Retinal pigment epithelial cell (primary cell): ENCODE measurements at places on chromosomes 7 and 10.

- no peak for DNase-seq
These were observed 54.3 kb downstream of the SLC16A9 start for GRCh38 chr10:59655309-59655708.

GRCh38 chr10:6674291-6674690 is 94.2 kb upstream of the PRKCQ start:
- no peak for DNase-seq

DNA sequence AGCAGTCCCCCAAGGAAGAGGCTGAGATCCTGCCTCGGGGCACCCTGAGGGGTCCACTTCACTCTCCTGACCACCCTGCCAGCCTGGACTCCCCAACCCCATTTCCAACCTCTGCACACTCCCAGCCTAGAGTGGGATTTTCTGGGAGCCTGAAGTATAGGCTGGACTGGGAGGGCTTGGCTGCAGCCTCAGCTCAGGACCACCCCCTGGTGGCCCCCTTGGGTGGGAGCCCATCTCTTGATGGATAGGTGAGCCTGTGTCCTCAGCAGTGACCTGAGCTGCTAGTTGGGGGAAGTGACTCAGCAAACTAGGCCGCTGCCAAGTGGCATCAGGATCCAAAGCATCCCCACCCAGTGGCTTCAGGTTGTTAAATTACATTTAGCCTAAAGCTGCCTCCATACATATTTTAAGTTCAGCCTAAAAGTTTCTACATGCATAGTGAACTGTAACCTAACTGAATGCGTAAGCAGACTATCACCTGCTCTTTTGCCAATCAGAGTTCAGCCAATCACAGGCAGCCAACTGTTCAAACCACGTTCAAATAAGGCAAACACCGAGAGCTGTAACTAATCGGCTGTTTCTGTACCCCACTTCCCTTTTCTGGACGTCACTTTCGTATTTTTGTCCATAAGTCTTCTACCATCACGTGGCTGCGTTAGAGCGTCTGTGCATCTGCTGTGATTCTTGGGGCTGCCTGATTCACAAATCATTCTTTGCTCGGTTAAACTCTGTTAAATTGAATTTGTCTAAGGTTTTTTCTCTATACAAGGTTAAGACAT is 144.0 kb downstream of the PLPP4 start:
- DNase-seq: no peak

DNA sequence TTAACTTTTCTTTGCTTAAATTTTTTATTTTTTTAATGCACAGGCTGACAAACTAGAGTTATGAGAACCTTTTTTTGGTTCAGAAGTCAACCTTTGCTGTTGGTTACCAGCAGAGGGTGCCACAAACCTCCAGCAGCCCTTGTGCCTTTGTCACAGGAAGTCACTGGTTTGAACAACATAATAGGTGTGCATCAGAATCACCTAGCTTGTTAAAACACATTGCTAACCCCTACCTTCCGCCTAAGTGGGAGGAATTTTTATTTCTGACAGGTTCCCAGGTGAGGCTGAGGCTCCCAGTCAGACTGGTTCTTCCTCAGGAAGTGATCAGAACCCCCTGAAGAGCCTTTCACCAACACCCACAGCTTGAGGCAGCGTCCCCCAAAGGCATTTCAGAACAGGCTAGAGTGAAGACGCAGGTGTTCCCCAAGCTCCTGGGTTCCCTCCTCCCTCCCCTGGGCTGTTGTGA is 22.6 kb upstream of the VDAC2 start:
- DNase-seq: peak; percentile 20

DNA sequence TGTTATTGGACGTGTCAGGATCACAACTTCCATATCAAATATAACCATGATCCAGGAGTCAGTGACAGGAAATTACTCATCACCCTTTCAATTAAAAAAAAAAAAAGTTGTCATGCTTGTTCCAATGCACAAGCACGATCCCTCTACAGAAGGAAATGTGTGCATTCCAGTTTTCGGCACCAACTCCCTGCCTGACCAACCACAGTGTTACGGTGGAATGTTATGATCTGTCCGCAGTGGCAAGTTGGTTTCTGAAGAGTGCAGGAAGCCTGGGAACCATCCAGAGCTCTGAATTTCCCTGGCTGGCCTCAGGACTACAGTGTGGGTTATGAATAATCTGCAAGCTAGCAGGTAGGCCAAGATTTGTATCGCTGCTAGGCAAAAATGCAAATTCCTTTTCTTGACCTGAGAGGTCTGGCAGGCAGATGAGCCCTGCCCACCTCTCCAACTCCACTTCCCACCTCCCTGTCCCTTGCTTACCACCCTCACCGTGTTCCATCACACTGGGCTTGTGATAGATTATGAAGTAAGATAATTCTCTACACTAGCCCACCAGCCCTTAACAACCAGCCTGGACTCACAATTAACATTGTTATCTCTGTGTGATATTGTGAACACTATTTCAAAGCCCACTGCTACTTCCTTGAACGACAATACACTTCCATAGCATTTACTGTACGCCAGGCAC is 20.4 kb downstream of the FRMPD2 start:
- no peak for DNase-seq

- no peak for DNase-seq
These were observed 11.1 kb downstream of the PKD1L1 start for GRCh38 chr7:47937065-47937687.

- DNase-seq: no peak
These were observed 14.8 kb downstream of the BHLHA15 start for GRCh38 chr7:98225913-98226614.

GRCh38 chr7:151371266-151371665 is 29.7 kb downstream of the NUB1 start:
- no peak for DNase-seq

DNA sequence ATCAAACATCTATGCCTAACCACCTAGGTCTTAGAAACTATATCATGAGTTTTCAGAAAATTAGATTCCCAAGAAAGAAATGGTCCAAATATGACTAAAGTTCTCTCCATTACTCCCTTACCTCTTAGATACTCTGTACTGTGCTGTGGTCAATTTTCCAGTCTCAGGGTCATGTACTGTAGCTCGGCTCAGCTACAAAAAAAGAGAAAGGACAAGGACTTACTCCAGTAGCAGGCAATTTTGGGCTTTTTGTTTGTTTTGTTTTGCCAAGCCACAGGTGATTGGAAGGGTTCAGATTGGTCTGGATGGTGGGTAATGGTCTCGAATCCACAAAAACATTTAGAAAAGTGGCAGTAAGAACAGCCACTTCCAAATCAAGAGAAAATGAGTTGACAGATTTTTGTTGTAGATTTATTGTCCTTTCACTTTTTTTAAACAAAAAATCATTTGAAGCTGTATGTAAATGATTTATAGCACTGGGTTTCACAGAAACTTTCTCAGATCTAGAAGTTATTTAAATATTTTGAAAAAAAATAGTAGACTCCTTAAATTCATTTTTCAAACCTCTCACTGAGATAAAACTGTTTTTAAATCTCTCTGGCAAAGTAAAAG is 52.8 kb downstream of the P4HA1 start:
- DNase-seq: no peak

GRCh38 chr7:69067397-69067796 is 530.9 kb upstream of the AUTS2 start:
- DNase-seq: peak; percentile 18

GRCh38 chr7:40301486-40302068 is 166.8 kb downstream of the SUGCT start:
- no peak for DNase-seq

- DNase-seq: no peak
These were observed 20.6 kb upstream of the ERCC6 start for GRCh38 chr10:49559476-49559875.

DNA sequence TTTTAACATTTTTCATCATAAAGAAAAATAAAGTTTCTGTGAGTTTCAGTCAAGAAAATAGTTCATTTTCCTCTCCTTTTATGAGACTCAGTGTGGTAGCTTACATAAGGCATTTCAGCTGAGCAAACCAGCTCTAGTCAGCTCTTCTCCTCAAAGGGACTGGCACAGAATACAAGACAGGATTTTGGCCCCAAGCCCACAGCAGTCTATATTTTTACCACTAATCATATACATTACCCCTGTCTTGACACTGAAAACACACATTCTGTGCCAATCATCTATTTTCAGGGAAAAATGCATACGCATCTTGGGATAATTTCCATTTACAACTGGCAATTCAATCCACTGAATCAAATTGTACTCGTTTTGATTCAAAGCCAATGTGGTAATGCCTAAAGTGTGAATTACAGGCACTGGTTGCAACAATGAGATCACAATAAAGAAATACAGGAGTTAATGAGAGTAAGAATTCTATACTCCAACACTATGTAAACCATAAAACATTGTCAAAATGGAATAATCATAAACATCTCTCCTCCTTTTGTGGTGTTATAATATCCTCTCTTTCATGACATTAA is 186.4 kb downstream of the CACNA2D1 start:
- no peak for DNase-seq

DNA sequence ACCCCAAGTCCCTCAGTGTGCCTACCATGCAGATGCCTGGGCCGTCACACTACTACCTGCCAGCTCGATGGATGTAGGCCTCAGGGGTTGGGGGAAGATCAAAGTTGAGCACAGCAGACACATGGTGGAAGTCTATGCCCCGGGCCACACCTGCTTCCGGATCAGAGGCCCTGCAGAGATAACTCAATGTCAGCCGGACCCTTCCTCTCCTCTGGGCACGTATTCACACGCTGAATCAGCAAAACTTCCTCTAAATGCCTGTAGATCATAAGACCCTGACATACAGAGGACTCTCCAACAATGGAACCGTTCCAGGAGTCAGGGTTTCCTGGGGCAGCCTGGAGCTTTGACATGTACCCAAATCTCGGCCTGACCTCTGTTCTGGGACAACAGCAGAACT is 3.7 kb downstream of the DDX56 start:
- DNase-seq: no peak

DNA sequence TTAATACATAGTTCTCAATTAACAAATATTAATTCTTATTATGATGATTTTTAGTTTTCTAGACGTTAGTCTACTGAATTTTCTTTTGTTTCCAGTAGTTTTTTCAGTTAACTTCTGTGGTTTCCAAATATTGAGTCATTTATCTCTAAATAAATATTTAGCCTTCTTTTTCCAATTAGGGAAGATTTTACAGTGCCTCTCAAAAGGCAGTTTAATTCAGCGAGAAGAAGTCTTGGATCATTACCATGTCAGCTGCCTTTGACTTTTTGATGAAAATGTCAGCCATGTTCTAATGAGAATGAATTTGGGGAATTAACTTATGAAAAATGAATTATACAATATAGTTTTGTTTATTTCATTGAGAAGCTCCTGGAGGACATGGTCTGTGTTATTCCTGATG is 90.0 kb downstream of the CDK14 start:
- DNase-seq: no peak

- DNase-seq: no peak
These were observed 33.2 kb upstream of the NAMPT start for GRCh38 chr7:106317971-106318370.

DNA sequence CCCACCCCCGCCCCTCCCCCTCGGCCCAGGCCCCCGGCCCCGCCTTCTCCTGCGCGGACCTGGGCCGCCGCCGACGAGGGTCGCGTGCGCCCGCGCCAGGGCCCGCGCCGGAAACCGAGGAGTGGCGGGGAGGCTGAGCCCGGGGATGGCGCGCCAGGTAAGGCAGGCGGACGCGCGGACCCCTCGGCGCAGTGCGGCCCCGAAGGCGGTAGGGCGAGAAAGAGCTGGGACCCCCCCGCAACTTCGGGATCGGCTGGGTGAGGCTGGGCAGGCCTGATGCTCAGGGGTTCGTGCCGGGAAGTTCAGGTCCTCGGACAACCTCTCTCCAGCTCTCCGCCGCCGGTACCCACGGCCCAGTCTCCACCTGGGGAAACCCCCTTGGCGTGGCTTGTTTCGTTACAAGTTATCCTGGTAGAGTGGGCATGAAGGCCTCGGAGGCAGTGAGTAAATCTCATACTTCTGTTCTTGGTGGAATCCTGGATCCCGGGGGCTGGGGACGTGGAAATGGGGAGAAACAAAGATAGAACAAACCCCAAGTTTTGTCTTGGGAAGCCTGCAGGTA is 58.4 kb downstream of the ZNF467 start:
- DNase-seq: no peak

DNA sequence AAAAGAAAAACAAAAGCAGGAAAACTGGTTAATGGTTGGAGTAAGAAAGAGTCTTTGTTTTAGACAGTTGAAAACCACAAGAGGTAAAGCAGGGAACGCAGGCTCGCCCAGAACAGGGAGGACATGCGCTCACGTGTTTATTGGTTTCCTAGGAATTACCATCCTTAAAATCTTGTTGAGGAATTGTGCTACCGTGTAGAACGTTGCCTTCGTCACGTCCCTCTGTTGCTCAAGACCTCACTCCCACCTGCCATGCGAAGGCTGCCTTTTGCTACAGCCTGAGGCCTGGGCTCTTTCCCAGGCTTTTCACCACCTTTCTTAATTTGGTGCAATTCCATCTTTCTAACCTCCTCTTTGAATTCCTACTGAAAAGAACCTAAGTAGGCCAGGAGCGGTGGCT is 61.6 kb upstream of the CAMK1D start:
- no peak for DNase-seq

DNA sequence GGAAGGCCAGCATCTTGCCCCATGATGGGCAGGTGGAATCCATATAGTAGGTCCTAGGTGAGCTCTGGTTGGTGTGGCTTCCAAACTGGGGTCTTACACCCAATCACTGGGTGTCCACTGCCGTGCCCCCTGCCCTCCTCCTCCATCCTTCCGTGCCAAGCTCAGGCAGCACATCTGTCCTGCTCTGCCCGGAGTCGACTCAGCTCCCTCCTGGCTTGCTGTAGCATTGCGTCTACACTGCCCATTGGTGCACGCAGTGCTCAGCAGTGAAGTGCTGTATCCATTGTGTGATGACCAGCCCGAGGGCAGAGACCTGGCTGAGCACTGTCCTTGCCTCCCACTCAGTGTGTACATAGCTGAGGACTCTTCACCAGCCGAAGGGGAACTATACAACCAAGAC is 148.4 kb downstream of the ADAM12 start:
- DNase-seq: no peak

DNA sequence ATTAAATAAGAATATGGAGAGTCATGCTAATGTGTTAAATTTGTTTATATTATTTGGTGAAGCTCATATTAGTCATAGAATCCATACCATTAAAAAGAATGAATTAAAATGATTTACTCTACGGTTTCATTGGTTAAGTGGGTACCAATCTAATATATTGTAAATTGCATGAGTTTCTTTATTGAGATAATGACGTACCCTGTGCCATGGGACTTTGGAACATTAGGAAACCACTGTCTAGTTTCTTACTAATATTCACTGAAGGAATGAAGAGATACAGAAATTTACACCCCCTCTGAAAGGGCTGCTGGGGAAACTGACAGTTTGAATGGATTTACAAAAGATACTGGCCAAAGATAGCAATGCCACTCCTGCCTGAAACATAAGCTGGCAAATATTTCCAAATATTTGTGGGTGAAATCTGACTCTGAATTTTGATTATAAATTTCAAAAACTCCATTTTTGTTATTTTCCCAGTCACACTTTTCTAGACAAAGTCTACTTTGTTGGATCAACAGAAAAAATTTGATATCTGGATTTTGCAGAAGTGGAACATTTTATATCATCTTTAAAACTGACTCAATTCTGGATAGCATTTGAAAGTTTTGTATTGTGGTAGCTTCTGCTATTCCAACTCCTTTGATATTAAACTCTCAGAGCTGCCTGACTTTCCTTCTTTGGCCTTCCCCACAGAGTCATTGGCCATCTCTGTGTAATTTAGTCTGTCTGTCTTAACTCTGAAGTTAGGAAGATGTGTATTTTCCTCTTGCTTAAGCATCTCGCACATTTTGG is 22.3 kb downstream of the MDFIC start:
- no peak for DNase-seq
